Upper lobe of right lung (tissue), 1 donor: ENCODE measurements at places on chromosomes 4 and X. TPM values are rescaled to one million over a fixed set of nuclear protein-coding genes. Genes with fewer than 3 reads are reported as not detected.

GRCh38 chr4:30553706-30554105 lies 166.5 kb upstream of the PCDH7 start:
- DNase-seq = no peak

GRCh38 chr4:108906006-108906405 lies 143.2 kb upstream of the ETNPPL start:
- no peak for DNase-seq

The EIF2S3 gene
- 135 TPM for total RNA-seq

The S100P gene
- 3.6 TPM for total RNA-seq

GRCh38 chrX:42025861-42026260 lies 102.5 kb upstream of the CASK start:
- no peak for DNase-seq
